ENCODE measurements at places on chromosomes 1 and 21. TPM values are rescaled to one million over a fixed set of nuclear protein-coding genes. Genes with fewer than 3 reads are reported as not detected.

Gene ZNF648
- polyA plus RNA-seq: not detected

Gene SYPL2
- polyA plus RNA-seq: not detected

Gene DEPDC1
- polyA plus RNA-seq: not detected

Gene SAMD13
- 0.53 TPM for polyA plus RNA-seq

Gene CHAF1B
- 0.69 TPM for polyA plus RNA-seq

Gene CCDC181
- not detected for polyA plus RNA-seq

Data from naive B cell (primary cell).